ENCODE measurements at places on chromosomes 5 and 9.

DNA sequence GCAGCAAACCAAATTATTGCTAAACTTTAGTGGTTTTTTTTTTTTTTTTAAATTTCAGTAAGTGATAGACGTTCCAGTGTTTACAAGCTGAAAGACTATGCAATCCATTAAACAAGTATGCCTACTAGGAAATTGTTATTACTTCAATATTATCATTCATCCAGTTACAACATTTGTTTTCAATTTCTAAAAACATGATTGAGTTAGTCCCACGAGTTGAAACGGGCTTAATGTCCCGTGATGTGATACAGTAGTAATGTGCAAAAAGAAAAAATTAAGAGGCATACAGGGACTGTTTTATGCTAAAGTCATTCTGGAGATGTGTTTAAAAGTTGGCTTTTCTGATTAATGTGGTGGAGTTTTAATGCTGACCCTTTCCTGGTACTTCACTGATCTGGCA lies 550.3 kb upstream of the DMAC1 start:
- no peak for DNase-seq

GRCh38 chr9:71209890-71210289 lies 88.5 kb upstream of the TRPM3 start:
- DNase-seq: no peak

DNA sequence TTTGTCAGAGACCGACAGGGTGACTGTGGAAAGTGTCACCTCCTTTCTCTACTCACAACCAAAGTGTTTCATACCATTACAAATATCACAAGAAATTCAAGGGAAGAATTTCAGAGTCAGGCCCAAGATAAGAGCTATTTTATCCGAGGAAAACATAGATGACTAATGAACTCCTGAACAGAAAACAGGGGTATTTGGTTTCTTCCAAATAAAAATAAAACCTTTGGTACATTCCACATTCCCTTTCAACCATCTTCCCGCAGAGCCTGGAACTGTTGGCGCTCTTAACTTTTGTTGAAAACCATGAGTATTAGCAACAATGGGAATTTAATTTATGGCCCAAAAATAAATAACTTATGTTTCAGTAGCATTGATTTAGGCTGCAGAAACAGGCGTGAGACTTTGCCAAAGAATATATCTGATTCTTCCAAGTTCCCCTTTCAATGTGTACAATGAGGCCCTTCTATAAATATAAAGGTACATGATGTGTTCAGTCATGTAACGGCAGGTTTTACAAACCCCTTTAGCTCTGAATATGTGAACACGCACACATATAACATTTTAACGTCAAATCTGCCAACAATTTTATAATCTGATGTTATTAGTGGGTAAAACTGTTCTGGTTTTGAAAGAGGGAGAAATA lies 69.5 kb downstream of the RETREG1 start:
- DNase-seq: no peak

GRCh38 chr5:7537573-7537972 lies 141.6 kb downstream of the ADCY2 start:
- no peak for DNase-seq

DNA sequence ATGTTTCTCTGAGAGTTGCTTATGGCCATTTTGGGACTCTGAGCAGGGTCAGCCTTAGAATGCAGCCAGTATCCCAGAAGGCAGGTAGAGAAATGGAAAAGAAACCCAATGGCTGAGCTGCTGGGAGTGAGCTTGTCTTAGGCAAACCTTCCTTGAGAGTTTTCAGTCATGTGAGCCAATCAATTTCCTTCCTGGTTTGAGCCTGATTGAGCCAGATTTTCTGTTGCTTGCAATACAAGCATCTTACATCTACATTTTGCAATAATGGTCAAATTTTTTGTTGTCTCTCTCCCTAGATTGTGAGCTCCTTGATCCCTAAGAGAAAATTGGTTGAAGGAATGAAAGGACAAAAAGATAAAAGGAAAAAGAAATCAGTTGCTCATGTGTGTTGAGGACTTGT lies 155.3 kb downstream of the SNX18 start:
- no peak for DNase-seq

- no peak for DNase-seq
Observed at GRCh38 chr5:88667496-88668201, 215.3 kb downstream of the MEF2C start.
